ENCODE measurements at places on chromosomes 7 and 10.

DNA sequence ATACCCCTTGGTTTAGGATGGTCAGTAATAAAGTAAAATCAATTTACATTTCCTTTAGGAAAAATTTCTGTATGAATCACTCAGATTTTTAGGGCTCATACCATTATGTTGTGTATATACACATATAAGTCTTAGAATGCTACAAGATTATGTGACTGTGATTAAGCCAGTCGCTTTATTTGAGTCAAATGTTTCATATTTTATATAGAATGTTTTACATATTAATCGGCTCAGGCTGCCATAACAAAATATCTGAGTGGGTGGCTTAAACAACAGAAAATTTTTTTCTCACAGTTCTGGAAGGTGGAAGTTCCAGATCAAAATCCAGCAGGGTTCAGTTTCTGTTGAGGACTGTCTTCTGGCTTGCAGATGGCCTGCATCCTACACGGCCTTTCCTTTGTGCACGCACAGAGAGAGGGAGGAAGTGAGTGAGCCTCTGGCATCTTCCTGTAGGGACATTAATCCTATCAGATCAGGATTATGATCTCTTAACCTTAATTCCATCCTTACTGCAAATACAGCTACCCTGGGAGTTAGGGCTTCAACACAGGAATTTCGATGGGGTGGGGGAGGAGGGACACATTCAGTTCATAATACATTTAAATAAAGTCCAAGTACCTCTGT, 198.0 kb downstream of the PHF14 start:
- no peak for DNase-seq

- peak; percentile 43 for DNase-seq
These were observed 340.6 kb upstream of the NRP1 start for GRCh38 chr10:33674986-33675599.

GRCh38 chr7:26662646-26663045, 201.7 kb downstream of the SKAP2 start:
- DNase-seq, result no peak

GRCh38 chr10:71836596-71836974, 14.5 kb downstream of the PSAP start:
- no peak for DNase-seq

GRCh38 chr10:59133841-59134593, 42.4 kb upstream of the PHYHIPL start:
- no peak for DNase-seq

- DNase-seq, result no peak
These were observed 3.8 kb downstream of the LRCH4 start for GRCh38 chr7:100582041-100582579.

GRCh38 chr10:70576803-70577517, 25.6 kb downstream of the PRF1 start:
- no peak for DNase-seq

DNA sequence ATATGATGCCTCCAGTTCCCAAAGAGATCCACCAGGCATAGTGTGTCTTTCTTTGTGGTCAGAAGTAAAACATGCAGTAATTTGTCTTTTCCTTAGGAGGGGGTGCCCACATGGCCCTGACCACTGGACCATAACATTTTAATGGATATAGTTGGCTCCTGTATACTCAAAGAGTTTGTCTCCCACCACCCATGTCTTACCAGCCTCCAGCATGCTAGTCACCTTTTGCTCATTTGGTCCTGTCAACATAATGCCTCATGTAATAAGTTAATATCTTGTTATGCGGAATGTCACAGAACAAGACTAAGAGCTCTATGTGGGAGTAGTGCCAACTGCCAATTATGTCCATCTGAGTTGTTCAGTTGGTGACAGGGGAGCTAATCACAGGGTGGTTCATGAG, 83.4 kb upstream of the IFRD1 start:
- no peak for DNase-seq

GRCh38 chr10:124322191-124322980, 96.3 kb downstream of the OAT start:
- DNase-seq, result no peak

GRCh38 chr7:132456418-132456817, 119.9 kb downstream of the PLXNA4 start:
- DNase-seq, result no peak

DNA sequence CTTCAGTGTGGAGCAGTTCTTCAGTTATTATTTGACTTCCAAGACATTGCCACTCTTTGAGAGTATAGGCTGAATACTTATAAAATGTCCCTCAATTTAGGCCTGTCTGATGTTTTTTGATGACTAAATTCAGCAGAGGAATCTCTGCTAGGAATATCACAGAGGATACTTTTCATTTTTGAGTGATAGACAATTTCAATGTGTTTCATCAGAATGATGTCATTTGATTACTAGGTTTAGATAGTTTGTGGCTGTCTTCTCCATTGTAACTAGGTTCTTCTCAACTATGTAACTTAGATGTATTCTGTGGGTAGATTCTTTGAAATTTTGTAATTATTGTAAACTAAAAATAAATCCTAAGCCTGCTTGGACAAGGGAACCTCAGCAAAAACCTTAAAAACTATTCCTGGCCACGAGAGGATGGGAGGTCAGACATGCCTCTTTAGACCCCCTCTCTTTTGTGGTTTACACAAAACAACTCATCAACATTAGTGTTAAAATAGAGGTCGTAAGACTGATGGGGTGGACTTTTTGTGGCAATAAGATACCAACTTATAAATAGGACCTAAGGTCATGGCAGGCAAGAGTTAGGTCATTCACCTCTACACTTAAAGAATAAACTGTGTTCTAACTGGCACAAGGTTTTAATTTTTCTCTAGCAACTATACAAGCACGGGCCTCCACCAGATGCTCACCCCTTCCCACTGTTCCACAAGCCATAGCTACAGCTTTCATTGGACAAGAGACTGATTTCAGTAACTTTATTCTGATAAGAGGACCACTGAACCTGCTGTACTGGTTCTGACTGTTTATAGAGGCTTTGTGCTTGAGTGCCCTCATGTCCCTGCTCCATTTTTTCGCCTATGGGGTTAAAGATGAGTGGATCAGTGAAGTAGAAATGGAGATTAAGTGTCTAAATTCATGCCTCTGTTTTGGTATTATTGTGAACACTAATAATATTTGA, 33.7 kb downstream of the CYP2C8 start:
- DNase-seq, result no peak

- no peak for DNase-seq
These were observed 26.3 kb upstream of the CAPZA2 start for GRCh38 chr7:116836048-116836447.

Measured in left hindlimb (tissue), 1 donor.